ENCODE measurements at places on chromosomes 16 and 17. TPM values are rescaled to one million over a fixed set of nuclear protein-coding genes. Genes with fewer than 3 reads are reported as not detected.

The CA7 gene
- total RNA-seq = not detected

The IRF8 gene
- total RNA-seq = not detected

The GAS7 gene
- total RNA-seq = 6.9 TPM

The PDILT gene
- not detected for total RNA-seq

The CBFA2T3 gene
- not detected for total RNA-seq

The DHRS7C gene
- total RNA-seq = not detected

The PIGW gene
- total RNA-seq = 26.5 TPM

The USP36 gene
- 29.6 TPM for total RNA-seq

The RAPGEFL1 gene
- 4.5 TPM for total RNA-seq

The LRRC75A gene
- total RNA-seq = not detected

The IRX3 gene
- 16.4 TPM for total RNA-seq

The AANAT gene
- not detected for total RNA-seq

The SHPK gene
- total RNA-seq = 30.9 TPM

The NT5C gene
- 31.4 TPM for total RNA-seq

The PARD6A gene
- total RNA-seq = 4.3 TPM

The DPEP3 gene
- not detected for total RNA-seq

The HAGHL gene
- total RNA-seq = 3.4 TPM

The SKAP1 gene
- not detected for total RNA-seq

The KRTAP2-2 gene
- not detected for total RNA-seq

The HAP1 gene
- total RNA-seq = 0.08 TPM

The CDH16 gene
- 3.2 TPM for total RNA-seq

The CDH11 gene
- not detected for total RNA-seq

The ABCC12 gene
- total RNA-seq = not detected

The INCA1 gene
- 0.93 TPM for total RNA-seq
